ENCODE measurements at places on chromosomes 13 and 19.

GRCh38 chr19:2803486-2804155 lies 16.0 kb upstream of the ZNF554 start:
- DNase-seq, result no peak

GRCh38 chr13:54383604-54384003 lies 1355.0 kb downstream of the OLFM4 start:
- no peak for DNase-seq

GRCh38 chr13:74920361-74920760 lies 561.6 kb downstream of the TBC1D4 start:
- no peak for DNase-seq

GRCh38 chr13:30346153-30346788 lies 38.9 kb upstream of the KATNAL1 start:
- DNase-seq, result peak; percentile 22

GRCh38 chr13:21138561-21138960 lies 37.8 kb downstream of the SKA3 start:
- no peak for DNase-seq

- no peak for DNase-seq
These were observed 61.0 kb upstream of the F7 start for GRCh38 chr13:113044391-113045114.

GRCh38 chr13:51221674-51222036 lies 543 bp upstream of the FAM124A start:
- no peak for DNase-seq

- no peak for DNase-seq
These were observed 46.3 kb upstream of the ZNF730 start for GRCh38 chr19:23070353-23071146.

DNA sequence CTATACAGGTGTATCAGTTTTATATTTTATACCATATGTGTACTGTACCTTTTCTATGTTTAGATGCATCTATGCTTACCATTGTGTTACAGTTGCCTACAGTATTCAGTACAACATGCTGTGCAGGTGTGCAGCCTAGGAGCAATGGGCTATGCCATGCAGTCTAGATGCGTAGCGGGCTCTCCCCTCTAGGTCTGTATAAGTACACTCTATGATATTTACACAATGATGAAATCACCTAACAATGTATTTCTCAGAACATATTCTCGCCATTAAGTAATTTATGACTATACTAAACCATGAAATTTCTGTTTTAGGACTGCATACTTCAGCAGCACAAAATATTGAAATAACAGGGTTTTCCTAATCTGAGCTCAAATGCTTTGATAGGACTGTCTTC lies 179.6 kb downstream of the RFC3 start:
- no peak for DNase-seq

GRCh38 chr19:50313812-50314536 lies 15.2 kb downstream of the KCNC3 start:
- no peak for DNase-seq

DNA sequence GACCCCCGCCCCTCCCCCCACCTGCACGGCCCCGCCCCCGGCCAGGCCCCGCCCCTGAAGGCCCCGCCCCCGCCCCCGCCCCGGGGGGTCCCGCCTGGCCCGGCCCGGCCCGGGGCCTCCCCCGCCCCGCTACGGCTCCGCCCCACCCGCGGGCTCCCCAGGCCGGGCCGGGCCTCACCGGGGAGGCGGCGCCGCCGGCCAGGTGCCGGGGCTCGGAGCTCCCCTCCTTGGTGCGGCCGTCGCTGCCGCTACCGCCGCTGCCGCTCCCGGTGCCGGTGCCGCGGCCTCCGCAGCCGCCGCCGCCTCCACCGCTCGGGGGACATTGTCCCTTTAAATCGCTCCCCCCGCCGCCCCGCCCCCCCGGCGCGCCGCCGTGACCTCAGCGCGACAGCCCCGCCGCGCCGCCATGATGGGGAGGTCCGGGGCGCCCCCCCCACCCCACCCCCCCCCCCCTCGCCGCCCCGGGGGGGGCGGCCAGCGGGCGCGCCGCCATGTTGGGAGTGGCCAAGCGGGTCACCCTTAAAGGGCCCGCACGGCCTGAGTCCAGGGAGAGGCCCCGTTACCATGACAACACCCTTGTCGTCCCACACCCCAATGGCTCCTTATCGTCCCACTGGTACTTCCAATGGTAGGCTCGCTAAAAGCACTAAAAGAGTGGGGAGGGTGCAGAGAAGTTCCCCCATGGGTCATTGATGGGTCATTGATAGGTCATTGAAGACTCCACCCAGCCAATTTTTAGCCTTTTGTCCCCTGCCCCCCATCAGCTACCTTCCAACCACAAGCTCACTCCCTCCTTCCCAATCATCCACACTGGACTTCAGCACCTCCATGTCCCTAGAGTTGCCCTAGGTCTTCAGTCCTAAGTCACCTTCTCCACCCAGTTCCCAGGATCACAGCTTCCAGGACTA lies at the start of gene WIZ:
Gene WIZ (minus strand): TSS at position 337 of the 908 bp plus-strand sequence. CDS start 1,649 bp downstream, outside the sequence.
- peak; percentile 99 for DNase-seq

DNA sequence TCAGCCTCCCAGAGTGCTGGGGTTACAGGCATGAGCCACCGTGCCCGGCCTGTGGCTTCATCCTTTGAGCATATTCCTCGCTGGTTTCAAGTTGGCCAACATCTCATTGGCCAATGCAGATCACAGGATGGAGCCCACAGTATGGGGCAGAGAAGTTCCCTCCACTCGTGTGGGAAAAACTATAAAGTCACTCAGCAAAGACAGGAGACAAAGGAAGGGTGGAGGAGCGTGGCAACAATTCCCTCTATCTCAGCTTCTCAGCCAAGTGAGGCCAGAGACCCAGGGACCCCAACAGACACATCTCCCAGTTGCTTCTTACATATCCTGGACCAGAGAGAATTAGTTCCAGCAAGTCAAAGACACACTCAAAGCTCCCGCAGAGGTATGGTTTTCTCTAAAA lies 184.6 kb upstream of the SOX1 start:
- DNase-seq, result no peak

- no peak for DNase-seq
These were observed 529 bp downstream of the LONP1 start for GRCh38 chr19:5719274-5719960.

GRCh38 chr13:22111152-22111783 lies 440.4 kb downstream of the FGF9 start:
- DNase-seq, result no peak

DNA sequence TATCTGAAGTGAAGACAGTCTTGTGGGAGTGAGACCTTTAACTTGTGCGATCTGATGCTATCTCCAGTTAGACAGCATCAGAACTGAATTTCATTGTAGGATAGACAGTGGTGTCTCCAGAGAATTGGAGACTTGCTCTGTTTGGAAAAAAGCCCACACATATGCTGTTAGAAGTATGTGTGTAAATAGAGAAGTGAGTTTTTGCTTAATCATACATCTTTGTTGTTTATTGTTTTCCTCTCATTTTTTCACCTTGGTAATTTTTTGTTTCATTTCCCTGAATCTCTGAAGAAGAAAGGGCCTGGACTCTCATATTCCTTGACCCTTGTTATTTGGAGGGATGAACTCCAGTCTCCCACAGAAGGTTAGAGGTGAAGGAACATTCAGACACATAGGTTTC lies 21.8 kb downstream of the FPR3 start:
- no peak for DNase-seq

DNA sequence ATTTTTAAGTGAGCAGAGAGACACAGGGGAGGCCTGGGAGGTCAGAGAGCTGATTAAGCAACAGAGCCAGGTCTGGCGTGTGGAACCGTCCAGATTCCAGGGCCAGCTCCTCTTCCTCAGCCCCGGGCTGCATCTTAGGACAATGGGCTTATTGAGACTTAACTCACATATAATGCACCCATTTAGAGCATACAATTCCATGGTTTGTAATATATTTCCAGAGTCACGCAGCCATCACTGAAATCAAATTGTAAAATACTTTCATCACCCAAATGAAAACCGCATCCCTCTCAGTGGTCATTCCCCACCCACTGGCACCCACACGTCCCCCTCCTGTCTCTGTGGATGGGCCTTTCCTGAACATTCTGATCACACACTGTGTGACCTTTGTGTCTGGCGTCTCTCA lies 2.1 kb upstream of the HMG20B start:
- no peak for DNase-seq

DNA sequence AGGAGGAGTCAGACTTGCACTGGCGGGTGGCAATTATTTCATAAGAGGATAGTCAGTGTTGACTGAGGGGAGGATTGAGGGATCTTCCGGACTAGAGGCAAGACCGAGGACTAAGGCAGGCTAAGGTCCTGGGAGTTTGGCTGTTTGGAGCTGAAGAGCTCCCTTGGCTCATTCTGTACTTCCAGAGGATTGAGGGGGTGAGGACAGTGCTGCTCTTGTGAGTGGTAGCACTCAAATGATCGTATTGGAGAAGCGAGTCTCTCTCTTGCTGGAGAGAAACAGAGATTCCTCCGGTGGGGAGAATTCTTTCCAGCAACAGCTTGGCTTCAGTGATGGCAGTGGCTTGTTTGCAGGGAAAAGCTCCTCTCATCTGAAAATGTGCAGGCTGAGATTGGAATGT lies 47.1 kb downstream of the ING1 start:
- no peak for DNase-seq

DNA sequence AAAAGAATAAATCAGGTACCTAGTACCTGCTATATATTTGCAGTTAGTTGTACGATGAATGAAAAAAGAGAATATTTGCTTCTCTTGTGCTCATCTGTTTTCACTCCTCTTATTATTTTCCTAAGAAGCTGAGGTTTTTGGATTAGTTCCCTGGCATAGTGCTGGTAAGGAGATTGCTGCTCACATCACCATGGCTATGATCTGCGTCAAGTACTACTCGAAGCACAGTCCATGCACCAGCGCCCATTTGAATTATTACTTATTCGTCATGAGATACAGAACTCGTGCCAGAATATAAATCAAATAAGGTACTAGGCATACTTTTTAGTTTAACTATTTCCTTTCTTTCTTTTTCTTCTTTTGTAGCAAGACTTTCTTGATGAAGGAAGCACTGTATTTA lies 7.1 kb downstream of the SERTM1 start:
- DNase-seq, result no peak

- no peak for DNase-seq
These were observed 1.4 kb upstream of the ICAM1 start for GRCh38 chr19:10269333-10270179.

DNA sequence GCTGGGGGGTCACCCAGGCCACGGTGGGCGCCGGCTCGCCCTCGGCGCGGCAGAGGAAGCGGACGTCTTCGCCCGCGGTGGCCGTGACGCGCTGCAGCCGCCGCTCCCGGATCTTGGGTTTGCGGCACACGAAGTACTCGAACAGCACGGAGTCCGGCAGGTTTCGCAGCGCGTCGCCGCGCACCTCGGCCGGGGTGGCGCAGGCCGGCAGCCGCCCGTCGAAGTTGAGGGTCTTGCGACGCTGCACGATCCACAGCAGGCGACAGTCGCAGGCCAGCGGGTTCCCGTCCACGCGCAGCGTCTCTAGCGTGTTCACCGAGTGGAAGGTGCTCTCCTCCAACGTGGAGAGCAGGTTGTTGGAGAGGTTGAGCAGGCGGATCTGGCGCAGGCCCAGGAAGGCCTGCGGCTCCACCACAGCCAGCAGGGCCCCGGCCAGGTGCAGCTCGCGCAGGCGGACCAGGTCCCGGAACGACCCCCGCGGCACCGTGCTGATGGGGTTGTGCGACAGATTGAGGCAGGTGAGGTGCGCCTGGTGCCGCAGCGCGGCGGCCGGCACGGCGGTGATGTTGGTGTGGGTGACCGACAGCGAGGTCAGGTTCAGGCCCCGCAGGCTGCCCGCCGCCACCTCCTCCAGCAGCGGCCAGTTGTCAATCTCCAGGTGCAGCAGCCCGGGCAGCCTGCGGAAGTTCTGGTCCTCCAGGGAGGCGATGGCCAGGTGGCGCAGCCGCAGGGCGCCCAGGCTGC lies 8.6 kb upstream of the PEAK3 start:
- DNase-seq, result no peak

GRCh38 chr19:3276341-3276799 lies 51.9 kb downstream of the CELF5 start:
- no peak for DNase-seq

- DNase-seq, result no peak
These were observed 4.9 kb downstream of the ERCC1 start for GRCh38 chr19:45418802-45419201.

- DNase-seq, result no peak
These were observed 64.9 kb downstream of the GADD45B start for GRCh38 chr19:2540646-2541454.

DNA sequence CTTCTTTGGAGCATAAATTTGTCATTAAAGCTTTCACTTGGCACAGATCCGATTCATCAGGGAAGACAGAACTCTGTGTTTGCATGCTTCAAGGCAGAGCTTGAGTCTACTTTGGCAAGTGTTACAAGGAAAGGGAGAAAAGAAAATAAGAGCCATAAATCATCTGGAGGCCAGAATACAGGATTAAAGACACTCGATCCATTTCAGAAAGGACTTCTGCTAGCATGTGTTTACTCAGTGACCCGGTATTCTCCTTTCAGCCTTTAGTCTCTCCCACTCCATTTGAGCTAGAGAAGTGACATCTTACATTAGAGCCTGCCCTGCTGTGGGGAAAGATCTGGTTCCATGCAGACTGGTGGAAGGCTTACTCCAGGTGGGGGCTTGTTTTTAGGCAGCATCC lies 306.4 kb downstream of the KLF5 start:
- DNase-seq, result no peak

DNA sequence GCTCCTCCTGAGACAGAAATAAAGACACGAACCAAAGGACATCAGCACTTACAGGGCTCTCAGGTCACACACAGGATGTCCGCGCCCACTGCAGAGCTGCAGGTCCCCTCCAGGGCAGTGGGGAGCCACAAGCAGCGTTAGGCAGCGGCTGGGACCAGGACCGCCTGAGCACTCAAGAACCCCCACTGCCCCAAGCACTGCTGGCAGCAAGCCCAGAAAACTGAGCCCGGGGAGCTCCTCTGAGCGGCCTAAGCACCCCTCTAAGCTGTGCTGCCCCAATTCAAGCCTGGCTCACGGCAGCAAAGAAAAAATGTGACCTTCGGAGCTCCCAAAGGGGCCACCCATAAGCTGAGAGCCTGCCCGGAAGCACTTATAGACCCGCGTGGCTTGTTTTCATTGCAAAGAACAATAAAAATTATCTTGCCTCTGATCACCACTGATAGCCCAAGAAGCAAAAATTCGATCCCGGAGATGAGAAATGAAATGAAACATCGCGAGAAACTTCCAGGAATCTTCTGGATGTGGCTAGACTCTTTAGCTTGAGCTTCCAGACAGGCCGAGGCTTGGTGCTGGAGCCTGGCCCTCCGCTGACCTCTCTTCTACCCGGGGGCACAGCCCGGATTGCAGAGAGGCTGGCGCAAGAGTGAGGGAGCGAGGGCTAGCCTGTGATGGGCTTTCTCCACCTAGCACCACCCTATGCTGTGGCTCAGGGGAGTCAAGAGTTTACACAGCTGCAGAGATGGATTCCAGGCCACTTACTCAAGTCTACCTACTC lies 6.3 kb downstream of the DPP9 start:
- DNase-seq, result no peak

DNA sequence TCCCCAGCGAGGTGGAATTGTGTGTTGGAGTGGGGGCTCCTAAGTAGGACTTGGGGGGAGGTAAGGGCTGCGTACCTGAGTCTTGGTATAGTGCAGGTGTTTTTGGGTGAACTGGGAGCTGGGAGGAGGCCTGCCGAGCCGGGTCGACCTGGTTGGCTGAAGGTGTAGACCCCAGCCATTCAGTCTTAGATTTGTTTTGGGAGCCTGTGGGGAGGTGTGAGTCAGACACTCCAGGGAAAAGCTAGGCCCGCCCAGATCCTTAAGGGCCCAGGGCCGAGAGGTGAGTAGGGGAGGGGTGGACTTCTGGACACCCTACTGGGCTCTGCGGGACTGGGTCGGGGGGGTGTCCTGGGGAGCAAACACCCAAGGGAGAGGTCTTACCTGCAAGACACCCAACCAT lies 935 bp downstream of the CRB3 start:
- DNase-seq, result no peak

GRCh38 chr13:110001670-110002275 lies 215.4 kb upstream of the IRS2 start:
- no peak for DNase-seq

Measured in GM19239 (cell line).